ENCODE measurements at places on chromosomes 16 and 17. TPM values are rescaled to one million over a fixed set of nuclear protein-coding genes. Genes with fewer than 3 reads are reported as not detected.

- DNase-seq, result peak; percentile 35
- no peak overlapping the region for H3K4me3 ChIP-seq
- H3K27ac ChIP-seq, result peak overlapping the region; percentile 50
- H3K36me3 ChIP-seq, result peaks cover 6% of the 10 kb centered on the region
- no peaks in the 10 kb centered on the region for H3K4me1 ChIP-seq
Measured at GRCh38 chr17:38320482-38320881, 23.3 kb downstream of the GPR179 start.

DNA sequence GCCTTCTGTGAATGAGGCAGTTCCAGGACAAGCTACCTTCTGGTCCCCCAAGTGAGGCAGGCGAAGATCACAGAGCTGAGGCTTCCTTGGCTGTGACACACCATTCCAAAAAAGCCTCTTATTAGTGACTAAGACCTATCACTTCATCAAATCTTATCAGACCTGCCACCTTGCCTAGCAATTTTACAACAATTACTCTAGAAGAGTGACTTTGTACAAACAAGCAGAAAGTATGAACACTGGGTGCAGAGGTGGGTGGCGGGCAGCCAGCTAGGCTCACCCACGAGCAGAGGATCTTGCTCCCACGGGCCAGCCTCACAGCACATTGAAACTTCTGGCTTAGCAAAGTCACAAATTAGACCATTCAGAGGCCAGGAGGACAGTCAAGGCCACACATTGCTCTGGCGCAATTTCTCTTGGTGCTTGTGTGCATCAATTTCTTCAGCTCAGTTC lies 2.2 kb upstream of the ICAM2 start:
- no peak overlapping the region for H3K27ac ChIP-seq
- H3K4me1 ChIP-seq, result no peaks in the 10 kb centered on the region
- no peaks in the 10 kb centered on the region for H3K27me3 ChIP-seq
- no peak for DNase-seq

- no peaks in the 10 kb centered on the region for H3K4me1 ChIP-seq
- no peak for DNase-seq
- no peak overlapping the region for H3K4me3 ChIP-seq
- H3K27ac ChIP-seq, result no peak overlapping the region
- peaks cover 1% of the 10 kb centered on the region for H3K36me3 ChIP-seq
Measured at GRCh38 chr17:80058311-80058955, 22.0 kb downstream of the CCDC40 start.

PERCC1 gene
- total RNA-seq, result 0.46 TPM

DNA sequence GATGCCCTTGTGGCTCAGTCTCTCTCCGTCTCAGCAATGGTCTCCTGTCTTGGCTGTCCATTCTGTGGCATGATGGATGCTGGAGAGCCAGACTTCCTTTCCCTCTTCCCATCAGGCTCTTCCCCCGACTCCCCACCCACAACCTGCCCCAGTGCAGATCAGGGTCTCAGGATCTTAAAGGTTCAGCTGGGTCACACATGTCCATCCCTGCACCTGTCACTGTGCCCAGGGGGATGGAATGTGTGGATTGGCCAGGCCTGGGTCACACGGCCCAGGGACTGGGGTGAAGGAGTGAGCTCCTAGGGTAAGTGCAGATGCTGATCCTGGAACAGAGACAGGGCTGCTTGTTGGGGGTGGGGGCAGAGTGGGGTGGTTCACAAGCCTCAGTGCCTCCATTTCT lies 23.0 kb downstream of the ADGRG5 start:
- no peaks in the 10 kb centered on the region for H3K27me3 ChIP-seq
- no peaks in the 10 kb centered on the region for H3K4me1 ChIP-seq
- no peak for DNase-seq
- no peak overlapping the region for H3K4me3 ChIP-seq
- H3K27ac ChIP-seq, result no peak overlapping the region

- H3K27ac ChIP-seq, result peak overlapping the region; percentile 6
- peaks cover 14% of the 10 kb centered on the region for H3K4me1 ChIP-seq
Measured at GRCh38 chr16:58472266-58472665, 27.7 kb upstream of the NDRG4 start.

MEIOC gene
- not detected for total RNA-seq

- H3K36me3 ChIP-seq, result no peaks in the 10 kb centered on the region
- peak; percentile 79 for DNase-seq
- no peak overlapping the region for H3K4me3 ChIP-seq
- no peaks in the 10 kb centered on the region for H3K27me3 ChIP-seq
- no peak overlapping the region for H3K27ac ChIP-seq
Measured at GRCh38 chr17:76612977-76613851, 27.6 kb upstream of the ST6GALNAC2 start.

DNA sequence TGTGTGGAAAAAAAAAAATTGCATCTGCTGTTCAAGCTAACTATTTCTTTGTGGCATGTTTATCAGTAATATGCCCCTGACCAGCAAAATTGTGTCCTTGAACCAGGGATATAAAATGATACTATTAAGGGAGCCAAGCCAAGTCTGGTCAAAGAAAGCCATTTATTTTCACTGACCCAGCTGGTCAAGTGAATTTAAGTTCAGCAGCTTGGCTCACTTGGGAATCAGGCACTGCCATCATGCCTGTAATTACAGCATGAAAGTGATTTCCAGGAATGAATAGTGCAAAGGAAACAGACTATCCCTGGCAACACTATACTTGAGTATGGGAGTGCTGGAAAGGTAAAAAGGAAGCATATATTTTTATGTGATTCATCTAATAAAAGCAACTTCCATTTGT lies 934.6 kb upstream of the CDH8 start:
- no peak overlapping the region for H3K4me3 ChIP-seq
- H3K4me1 ChIP-seq, result no peaks in the 10 kb centered on the region

CD68 gene
- 358 TPM for total RNA-seq

DNA sequence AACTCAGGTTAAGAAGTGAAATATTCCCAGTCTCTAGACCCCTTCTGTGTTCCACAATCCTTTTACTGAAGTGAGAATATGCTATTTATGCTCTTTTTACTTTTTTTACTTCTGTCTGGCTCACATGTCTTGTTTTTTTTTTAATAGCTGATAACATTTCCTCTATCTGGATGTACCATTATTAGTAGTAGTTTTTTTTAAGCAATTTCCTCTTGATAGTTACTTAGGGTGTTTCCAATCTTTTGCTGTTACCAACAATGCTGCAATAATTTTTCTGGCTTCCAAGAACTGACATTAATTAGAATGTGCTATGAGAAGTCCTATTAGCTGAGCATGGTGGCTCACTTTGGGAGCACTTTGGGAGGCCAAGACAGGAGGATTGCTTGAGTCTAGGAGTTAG lies 32.0 kb downstream of the KSR1 start:
- H3K4me3 ChIP-seq, result no peak overlapping the region
- no peak for DNase-seq
- H3K27me3 ChIP-seq, result no peaks in the 10 kb centered on the region
- peak overlapping the region; percentile 63 for H3K27ac ChIP-seq
- no peaks in the 10 kb centered on the region for H3K4me1 ChIP-seq

DNA sequence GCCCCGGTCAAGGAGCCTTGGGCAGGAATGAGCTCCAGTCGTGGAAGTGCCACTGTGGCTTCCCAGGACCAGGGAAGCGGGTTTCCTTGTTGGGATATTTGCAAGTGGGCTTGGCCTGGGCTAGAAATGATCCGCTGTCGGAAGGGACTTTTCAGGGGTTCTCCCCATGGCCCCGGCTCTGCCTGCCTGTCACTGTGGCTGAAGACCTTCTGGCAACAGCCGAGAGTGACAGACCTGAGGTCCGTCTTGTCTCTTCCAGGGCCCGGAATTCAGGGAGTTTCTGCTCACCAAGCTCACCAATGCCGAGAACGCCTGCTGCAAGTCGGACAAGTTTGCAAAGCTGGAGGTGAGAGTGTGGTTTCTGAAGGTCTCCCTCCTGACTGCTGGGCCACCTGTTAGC lies 57.7 kb downstream of the OR1D5 start:
- no peaks in the 10 kb centered on the region for H3K27me3 ChIP-seq
- peaks cover 12% of the 10 kb centered on the region for H3K4me1 ChIP-seq
- H3K4me3 ChIP-seq, result no peak overlapping the region
- H3K27ac ChIP-seq, result no peak overlapping the region
- no peak for DNase-seq

- H3K4me3 ChIP-seq, result no peak overlapping the region
- DNase-seq, result no peak
- H3K4me1 ChIP-seq, result no peaks in the 10 kb centered on the region
- no peaks in the 10 kb centered on the region for H3K27me3 ChIP-seq
- H3K27ac ChIP-seq, result no peak overlapping the region
- no peaks in the 10 kb centered on the region for H3K36me3 ChIP-seq
Measured at GRCh38 chr17:4440690-4441686, 7.2 kb downstream of the SPNS3 start.

DNA sequence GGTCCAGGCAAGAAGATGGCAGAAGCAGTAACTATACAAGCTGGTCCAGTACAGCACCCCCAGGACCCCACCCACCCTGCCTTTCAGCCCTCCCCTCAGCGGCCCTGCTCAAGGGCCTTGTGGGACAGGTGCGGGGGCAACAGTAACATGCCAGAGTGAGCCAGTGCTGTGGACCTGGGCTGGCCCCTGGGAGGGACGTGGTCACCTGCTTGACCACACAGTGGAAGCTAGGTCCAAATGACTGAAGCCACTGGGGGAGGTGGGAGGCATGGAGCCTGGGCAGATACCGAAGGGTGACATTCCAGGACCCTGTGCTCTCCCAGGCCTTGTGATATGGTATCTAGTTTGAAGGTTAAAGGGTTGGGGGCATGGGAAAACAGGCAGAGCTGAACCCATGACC lies 17.3 kb downstream of the ATP6V0D1 start:
- H3K36me3 ChIP-seq, result no peaks in the 10 kb centered on the region
- H3K4me1 ChIP-seq, result peaks cover 11% of the 10 kb centered on the region
- no peak overlapping the region for H3K4me3 ChIP-seq
- DNase-seq, result no peak
- H3K27me3 ChIP-seq, result no peaks in the 10 kb centered on the region
- H3K27ac ChIP-seq, result no peak overlapping the region

- no peaks in the 10 kb centered on the region for H3K36me3 ChIP-seq
- peak; percentile 88 for DNase-seq
- no peaks in the 10 kb centered on the region for H3K4me1 ChIP-seq
- no peak overlapping the region for H3K4me3 ChIP-seq
Measured at GRCh38 chr17:45197555-45198334, 23.9 kb upstream of the FMNL1 start.

PRSS21 gene
- total RNA-seq, result 7.9 TPM

- H3K4me3 ChIP-seq, result no peak within 1 kb of the TSS
- peak; percentile 29 for DNase-seq
- H3K27ac ChIP-seq, result no peak within 1 kb of the TSS
- no peaks in the 10 kb centered on the region for H3K4me1 ChIP-seq
- no peaks in the 10 kb centered on the region for H3K27me3 ChIP-seq
Measured at GRCh38 chr16:83967838-83968305, at the start of gene NECAB2. NECAB2 (plus strand) TSS chr16:83968244; CDS start chr16:83968649, 405 bp downstream.

DNA sequence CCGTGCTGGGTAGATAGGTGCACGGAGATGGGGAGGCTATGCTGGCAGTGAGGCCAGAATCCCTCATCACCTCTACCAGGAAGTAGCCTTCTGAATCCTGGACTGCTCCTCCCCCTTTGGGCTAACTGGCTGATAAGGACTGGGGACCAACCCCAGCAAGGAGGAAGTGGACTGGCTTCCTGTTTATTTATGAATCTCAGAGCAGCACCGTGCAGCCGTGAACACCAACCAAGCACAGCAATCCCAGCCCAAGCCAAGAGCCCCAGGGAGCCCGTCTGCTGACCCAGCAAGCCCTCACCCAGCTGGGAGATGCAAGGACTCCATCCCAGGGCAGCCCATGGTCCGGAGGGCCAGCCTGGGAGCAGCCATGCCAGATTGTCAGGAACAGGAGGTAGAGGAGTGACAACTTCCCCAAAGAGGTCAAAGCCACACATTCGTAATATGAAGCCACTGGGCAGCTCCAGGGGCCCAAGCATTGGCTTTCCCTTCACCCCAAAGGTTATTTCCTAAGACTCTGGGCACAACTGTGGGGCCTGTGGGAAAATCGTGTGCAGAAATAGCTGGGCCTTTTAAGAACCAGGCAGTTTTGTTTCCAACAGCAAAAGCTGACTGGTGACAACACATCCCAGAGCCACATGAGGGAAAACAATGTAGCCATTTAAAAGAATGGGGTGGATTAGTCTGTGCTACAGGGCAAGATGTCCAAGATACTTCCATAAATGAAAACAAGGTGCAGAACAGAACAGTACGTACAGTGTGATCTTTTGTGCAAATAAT lies 23.9 kb downstream of the PHB1 start:
- H3K27ac ChIP-seq, result no peak overlapping the region
- no peak overlapping the region for H3K4me3 ChIP-seq
- no peaks in the 10 kb centered on the region for H3K4me1 ChIP-seq
- H3K36me3 ChIP-seq, result no peaks in the 10 kb centered on the region

- H3K4me1 ChIP-seq, result no peaks in the 10 kb centered on the region
- no peak overlapping the region for H3K27ac ChIP-seq
- no peaks in the 10 kb centered on the region for H3K36me3 ChIP-seq
- no peak overlapping the region for H3K4me3 ChIP-seq
- peaks cover 12% of the 10 kb centered on the region for H3K27me3 ChIP-seq
Measured at GRCh38 chr16:3152027-3152276, 17.1 kb downstream of the ZNF213 start.

IRX6 gene
- total RNA-seq, result 6.0 TPM

- no peak for DNase-seq
- H3K27ac ChIP-seq, result no peak overlapping the region
- H3K4me3 ChIP-seq, result no peak overlapping the region
- no peaks in the 10 kb centered on the region for H3K27me3 ChIP-seq
- H3K4me1 ChIP-seq, result no peaks in the 10 kb centered on the region
- H3K36me3 ChIP-seq, result no peaks in the 10 kb centered on the region
Measured at GRCh38 chr17:14474591-14474990, 173.7 kb downstream of the HS3ST3B1 start.

GRCh38 chr17:2172077-2172851 lies 117.4 kb downstream of the HIC1 start:
- H3K27ac ChIP-seq, result peak overlapping the region; percentile 97
- no peak overlapping the region for H3K4me3 ChIP-seq
- H3K36me3 ChIP-seq, result peaks cover 7% of the 10 kb centered on the region
- DNase-seq, result peak; percentile 100

RBFOX1 gene
- total RNA-seq, result 3.0 TPM

- H3K4me3 ChIP-seq, result peak overlapping the region; percentile 95
- H3K4me1 ChIP-seq, result peaks cover 14% of the 10 kb centered on the region
- no peaks in the 10 kb centered on the region for H3K27me3 ChIP-seq
- H3K36me3 ChIP-seq, result no peaks in the 10 kb centered on the region
Measured at GRCh38 chr17:21041741-21042457, 912 bp downstream of the USP22 start.

GRCh38 chr16:47617732-47618131 lies 156.6 kb downstream of the PHKB start:
- H3K36me3 ChIP-seq, result peaks cover 4% of the 10 kb centered on the region
- H3K27me3 ChIP-seq, result no peaks in the 10 kb centered on the region
- H3K4me3 ChIP-seq, result no peak overlapping the region
- peaks cover 4% of the 10 kb centered on the region for H3K4me1 ChIP-seq
- H3K27ac ChIP-seq, result no peak overlapping the region
- DNase-seq, result no peak

- H3K4me3 ChIP-seq, result no peak overlapping the region
- peak; percentile 76 for DNase-seq
- peak overlapping the region; percentile 66 for H3K27ac ChIP-seq
- H3K27me3 ChIP-seq, result no peaks in the 10 kb centered on the region
- H3K4me1 ChIP-seq, result peaks cover 20% of the 10 kb centered on the region
Measured at GRCh38 chr17:82238472-82239201, 9.8 kb downstream of the SLC16A3 start.

- H3K27ac ChIP-seq, result no peak overlapping the region
- no peak overlapping the region for H3K4me3 ChIP-seq
- no peaks in the 10 kb centered on the region for H3K27me3 ChIP-seq
- H3K36me3 ChIP-seq, result no peaks in the 10 kb centered on the region
- H3K4me1 ChIP-seq, result no peaks in the 10 kb centered on the region
Measured at GRCh38 chr17:31431852-31432658, 40.6 kb downstream of the RAB11FIP4 start.
